GM19239 (cell line): ENCODE measurements at places on chromosomes 4 and X.

GRCh38 chr4:51960486-51960885, 59.7 kb downstream of the LRRC66 start:
- DNase-seq, result no peak

DNA sequence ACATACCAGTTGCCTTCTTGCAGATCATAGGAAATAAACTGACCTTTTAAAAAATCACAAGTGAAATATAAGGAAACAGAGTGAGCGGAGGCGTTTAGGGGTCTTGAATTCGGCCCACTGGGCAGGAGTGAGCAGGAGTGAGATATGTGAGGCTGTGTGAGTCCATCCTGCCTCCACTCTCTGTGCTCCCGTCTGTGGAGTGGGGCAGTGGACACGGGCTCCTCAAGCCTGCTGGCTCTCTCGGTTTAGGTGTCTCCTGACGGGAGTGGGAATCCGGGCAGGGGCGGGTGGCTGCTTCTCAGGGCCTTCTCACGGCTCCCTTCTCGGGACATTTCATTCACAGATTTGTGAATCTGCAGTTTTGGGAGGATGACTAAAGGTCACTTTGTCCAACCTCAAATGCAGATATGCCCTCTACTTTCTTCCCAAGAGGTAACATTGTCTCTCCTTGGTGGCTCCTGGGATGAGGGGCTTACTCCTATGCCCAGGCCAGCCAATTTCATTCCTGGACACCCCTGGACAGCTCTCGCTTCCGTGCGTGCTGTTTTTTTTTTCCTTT, 27.6 kb downstream of the CYTL1 start:
- DNase-seq, result no peak

- DNase-seq, result no peak
These were observed 24.4 kb upstream of the SMARCA5 start for GRCh38 chr4:143489106-143489505.

DNA sequence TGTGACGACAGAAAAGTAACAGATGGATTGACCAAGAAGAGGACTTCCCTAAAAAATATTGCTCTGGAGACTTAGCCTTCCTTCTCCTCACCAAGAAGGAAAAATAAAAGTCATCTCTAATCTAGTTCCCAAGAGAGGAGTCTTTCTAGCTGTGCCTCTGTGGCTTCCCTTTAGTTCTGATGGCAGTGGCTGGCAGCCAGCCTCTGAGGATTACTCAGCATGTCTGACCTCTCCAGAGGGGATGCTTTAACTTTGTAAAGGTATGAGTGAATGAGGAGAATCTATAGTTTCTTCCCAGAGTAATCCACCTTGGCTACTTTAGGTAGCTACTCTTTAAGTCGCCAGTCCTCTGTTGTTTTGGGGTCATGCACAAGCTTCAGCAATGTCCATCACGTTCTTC, 163.9 kb upstream of the KIT start:
- DNase-seq, result no peak

GRCh38 chrX:49309401-49309981, 6.0 kb downstream of the GAGE10 start:
- no peak for DNase-seq

GRCh38 chr4:89001647-89002445, 55.1 kb downstream of the FAM13A start:
- no peak for DNase-seq

GRCh38 chrX:24774650-24775049, 80.9 kb downstream of the POLA1 start:
- no peak for DNase-seq

- no peak for DNase-seq
These were observed 965 bp downstream of the TCEAL4 start for GRCh38 chrX:103586314-103586646.

GRCh38 chrX:38232079-38232686, 11.5 kb upstream of the SRPX start:
- DNase-seq, result no peak

GRCh38 chrX:55142206-55142918, 53.5 kb downstream of the PAGE2 start:
- no peak for DNase-seq

GRCh38 chr4:76953956-76954355, 4.4 kb downstream of the SEPTIN11 start:
- no peak for DNase-seq

GRCh38 chrX:101530944-101531343, 19.4 kb upstream of the ARMCX1 start:
- no peak for DNase-seq

- no peak for DNase-seq
These were observed 204.2 kb upstream of the PACRGL start for GRCh38 chr4:20496068-20496467.

DNA sequence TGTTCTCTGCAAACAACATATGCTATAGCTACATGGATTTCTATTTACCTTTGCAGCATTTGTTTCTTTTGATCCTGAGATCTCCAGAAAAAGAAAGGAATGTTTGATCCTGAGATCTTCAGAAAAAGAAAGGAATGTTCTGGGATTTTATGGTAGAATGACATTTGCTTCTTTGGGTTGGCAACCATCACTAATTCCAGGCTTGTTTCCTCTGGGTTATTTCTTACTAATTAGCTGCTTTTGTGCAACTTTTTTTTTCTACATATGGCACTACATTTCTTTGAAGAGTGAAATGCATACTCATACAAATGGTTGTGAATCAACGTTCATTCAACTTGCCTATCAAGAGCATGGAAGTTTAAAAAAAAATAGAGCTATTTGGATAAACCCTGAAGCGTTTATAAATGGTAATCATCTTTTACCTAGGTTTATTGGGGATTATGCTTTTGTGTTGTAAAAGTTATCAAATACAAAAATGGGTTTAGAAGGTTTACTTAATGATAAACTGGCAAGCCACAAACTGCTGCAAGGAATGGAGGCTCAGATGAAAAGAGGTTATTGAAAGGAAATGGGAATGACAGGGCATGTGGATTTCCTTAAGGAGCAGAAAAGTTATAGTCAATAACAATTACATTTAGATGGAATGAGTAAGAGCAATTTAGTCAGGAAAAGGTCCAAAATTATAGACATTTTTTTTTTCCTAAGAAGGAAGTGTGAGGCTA, 95.6 kb upstream of the PCDH18 start:
- DNase-seq, result no peak

- DNase-seq, result no peak
These were observed 138.6 kb downstream of the HS6ST2 start for GRCh38 chrX:132819711-132820264.

- no peak for DNase-seq
These were observed 841 bp upstream of the FRMPD3 start for GRCh38 chrX:107448625-107448997.

DNA sequence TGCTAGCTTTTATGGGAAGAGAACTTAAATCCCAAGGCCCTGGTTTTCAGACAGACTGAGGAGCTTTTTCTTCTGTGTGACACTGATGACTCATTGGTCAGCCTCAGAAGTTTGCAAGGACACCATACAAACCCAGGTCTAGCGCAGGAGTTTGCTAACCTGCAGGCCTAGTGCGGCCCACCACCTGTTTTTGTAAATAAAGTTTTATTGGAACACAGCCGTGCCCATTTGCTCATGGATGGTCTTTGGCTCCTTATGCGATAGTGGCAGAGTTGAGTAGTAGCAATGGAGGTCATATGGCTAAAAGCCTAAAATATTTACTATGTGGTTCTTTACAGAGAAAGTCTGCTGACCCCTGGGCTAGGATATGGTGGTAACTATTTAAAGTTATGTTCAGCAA, 98.3 kb downstream of the STOX2 start:
- DNase-seq, result no peak

DNA sequence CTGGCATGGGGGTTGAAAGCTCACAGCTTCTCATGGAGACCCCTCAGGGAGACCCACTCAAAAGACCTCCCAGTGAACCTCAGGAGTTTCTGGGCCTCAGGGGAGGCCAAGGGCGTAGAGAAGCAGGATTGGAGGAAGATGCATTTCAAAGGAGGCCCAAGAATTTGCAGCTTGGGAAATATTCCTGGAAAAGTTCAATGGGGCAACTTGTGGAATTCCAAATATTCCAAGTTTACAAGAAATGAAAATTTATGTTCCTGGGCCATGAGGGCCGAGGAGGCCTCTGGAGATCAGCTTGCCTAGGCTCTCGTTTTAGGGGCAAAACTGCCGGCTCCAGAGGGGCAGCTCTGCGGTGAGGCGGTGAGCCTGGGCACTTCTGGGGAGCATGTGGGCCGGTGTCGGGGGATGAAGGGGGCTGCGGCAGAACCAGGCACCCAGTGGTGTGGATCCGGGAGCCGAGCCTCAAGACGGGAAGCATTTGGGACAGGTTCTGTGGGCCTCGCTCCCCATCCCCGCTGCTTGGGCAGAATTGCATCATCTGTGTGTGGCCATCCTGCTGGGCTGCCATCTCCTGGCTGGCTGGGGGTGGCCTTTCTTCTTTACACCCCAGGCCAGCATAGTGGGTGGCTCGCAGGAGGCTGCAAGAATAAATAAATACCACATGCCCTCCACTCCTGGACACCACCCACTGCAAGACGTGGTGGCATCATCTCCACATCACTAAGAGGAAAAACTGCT, 54.6 kb upstream of the GPR78 start:
- DNase-seq, result no peak
